ENCODE measurements at places on chromosomes 3 and 15.

- DNase-seq, result no peak
These were observed 42.2 kb upstream of the GNB5 start for GRCh38 chr15:52233405-52233804.

- DNase-seq, result no peak
These were observed 50.4 kb downstream of the SLC25A26 start for GRCh38 chr3:66271231-66271630.

DNA sequence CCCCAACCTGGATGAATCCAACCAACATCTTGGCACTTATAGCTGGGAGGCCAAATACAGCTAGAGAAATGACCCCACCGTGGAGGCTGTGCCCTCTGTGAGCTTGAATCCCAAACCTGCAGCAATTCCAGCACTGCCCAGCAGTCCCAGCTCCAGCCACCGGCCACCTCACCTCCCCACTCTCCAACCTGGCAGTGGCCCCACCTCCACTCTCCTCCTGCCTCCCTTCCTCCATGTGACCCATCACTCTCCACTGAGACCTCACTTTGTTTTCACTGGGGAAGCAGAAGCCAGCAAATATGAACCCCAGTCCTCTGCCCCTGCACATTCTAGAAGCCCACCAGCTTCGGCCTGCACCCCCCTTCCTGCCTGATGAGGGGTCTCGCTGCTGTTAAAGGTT lies 79.7 kb upstream of the LINGO1 start:
- no peak for DNase-seq

DNA sequence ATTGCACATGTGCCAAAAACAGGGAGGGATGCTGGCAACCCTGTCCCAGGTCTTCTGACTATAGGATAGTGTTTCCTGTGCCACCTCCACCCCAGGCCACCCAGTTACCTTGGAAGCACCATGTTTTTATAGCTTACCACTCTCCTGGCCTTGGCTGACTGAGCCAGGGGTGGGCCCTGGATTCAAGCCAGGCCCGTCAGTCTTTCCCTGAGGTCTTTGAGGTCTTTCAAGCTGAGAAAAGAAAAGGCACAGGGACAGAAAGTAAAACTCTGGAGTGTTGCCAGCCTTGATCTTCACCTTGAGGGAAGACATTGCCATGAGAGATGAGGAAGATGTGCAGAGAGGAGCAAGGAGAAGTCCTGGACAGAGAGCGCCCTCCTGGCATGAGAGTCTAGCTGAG lies 46.3 kb downstream of the SYNM start:
- no peak for DNase-seq

- DNase-seq, result no peak
These were observed 133.6 kb upstream of the ABHD17C start for GRCh38 chr15:80561500-80561899.

DNA sequence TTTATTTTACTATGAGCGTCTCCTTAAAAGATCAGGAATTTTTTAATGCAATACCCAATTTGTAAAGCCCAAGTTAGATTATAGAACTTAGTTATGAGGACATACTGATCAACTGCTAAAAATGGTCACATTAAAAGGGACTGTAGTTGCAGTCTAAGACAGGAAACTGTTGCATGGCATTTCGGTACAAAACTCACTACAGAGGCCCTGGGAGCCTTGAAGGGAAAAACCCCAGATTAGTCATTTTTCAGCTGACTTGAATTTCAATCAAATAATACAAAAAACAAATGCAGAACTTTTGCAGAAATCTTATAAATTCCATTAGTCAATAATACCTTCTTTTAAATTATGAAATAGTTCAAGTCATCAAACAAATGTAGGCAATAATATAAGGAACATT lies 6.9 kb upstream of the PTX3 start:
- no peak for DNase-seq

DNA sequence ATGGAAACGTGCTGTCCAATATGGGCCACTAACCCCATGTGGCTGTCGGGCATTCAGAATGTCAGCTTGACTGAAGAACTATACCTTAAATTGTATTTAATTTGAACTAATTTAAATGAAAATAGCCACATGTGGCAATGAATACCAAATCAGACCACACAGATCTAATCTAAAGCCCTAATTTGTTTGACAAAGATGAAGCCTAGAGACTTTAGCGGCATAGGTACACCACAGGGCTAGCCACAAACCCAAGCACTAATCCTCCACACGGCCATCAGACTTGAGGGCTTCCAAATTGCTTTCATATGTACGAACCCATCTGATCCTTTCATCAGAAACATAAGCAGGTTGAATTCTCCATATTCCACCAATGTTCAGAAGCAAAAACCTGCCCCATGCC lies 81.4 kb downstream of the SHQ1 start:
- no peak for DNase-seq

- no peak for DNase-seq
These were observed 45.3 kb downstream of the ILDR1 start for GRCh38 chr3:121976727-121977126.

GRCh38 chr15:40904552-40905201 lies 10.4 kb downstream of the VPS18 start:
- no peak for DNase-seq

- no peak for DNase-seq
These were observed 128.3 kb upstream of the SAMMSON start for GRCh38 chr3:69871251-69871650.

GRCh38 chr3:15520804-15521572 lies 518 bp downstream of the COLQ start:
- DNase-seq, result no peak

GRCh38 chr3:759106-759505 lies 333.7 kb upstream of the CNTN6 start:
- DNase-seq, result no peak

- no peak for DNase-seq
These were observed 310.7 kb downstream of the ARPP21 start for GRCh38 chr3:35950021-35950420.

DNA sequence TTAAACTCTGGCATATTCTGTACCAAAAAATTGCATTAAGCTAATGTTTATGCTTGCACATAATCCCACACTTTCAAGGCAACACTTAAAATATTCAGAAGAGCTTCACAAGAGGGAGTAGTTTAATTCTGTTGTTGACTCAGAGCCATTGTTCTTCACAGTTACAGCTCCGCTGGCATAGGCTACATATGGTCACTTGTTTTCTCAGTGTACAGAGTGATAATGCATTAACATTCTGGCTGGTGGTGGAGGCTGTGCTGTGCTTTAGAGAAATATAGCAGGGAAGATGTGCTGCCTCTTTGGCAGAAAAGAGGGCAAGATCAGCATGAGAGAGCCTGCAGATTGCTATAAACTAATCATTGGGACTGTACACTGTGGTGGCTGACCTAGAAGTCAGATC lies 13.3 kb downstream of the NLGN1 start:
- no peak for DNase-seq

DNA sequence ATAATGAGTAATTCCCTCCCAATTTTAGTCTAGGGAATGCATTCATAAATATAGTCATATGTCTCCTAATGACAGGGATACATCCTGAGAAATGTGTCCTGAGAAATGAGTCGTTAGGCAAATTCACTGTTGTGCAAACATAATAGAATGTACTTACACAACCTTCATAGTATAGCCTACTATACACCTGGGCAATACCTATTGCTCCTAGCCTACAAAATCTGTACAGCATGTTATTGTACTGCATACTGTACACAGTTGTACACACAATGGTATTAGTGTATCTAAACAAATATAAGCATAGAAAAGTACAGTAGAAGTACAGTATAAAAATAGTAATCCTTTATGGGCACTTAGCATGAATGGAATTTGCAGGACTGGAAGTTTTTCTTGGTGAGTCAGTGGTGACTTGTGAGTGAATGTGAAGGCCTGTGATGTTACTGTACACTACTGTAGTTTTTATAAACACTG lies 6.6 kb downstream of the DTWD1 start:
- DNase-seq, result no peak

DNA sequence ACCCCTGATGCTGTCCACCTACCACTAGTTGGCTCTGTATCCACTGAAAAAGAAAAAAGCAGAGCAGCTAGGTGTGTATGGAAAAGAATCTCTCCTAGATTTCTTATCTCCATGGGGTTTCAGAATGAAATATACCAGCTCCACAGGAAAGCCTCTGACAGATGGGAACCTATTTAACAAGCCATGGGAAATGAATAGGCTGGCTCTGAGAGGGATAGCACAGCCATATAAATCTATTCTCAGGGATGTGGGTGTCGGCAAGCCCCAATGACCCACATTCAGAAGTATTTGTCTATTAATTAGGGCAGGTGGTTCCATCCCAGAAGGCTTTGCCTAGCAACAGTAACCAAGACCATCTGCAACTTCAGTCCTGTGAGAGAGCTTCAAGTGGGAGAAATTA lies 694.1 kb downstream of the AGBL1 start:
- no peak for DNase-seq

DNA sequence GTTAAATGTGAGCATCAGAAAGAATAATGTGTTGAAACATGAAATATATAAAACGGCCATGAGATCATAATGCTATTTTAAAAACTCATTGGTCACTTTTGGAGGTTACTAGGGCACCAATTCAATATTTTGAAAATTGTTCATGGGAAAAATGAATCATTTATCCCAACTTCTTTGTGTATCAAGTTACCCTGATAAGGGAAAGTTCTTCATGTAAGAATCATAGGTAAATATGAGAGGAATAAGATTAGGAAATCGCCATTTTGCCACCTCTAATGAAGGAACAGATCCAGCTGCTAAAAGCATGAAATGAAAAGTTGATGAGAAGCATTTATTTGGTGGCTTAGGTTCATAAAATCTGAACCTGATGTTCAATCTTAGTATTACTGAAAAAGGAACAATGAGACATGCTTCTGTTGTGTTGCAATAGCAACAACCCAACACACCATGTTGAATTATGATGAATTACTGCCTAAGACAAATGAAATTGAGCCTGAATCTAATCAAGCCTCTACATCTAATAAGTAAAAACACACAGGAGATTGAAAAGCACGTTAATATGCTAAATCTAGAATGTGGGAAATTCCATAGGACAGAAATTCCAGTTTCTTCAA lies 32.5 kb downstream of the ABHD5 start:
- DNase-seq, result no peak

DNA sequence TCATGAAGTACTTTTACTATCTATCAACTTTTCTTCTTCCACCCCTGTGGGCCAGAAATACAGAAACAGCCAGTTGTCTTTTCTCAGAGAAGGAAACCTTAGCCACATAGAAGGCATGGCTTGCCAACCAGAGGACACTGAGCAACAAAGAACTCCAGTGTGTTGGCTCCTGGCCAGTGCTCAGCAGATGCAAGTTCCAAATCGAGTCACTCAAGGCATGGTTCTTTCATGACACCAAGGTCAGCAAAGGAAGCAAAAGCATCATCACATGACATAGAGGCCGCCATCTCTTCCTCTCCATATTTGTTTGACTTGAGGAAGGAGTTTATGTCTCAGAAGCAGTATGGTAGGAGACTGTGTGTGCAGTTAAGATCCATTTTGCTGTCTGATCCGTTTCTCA lies 92.2 kb downstream of the MYLK start:
- DNase-seq, result no peak

DNA sequence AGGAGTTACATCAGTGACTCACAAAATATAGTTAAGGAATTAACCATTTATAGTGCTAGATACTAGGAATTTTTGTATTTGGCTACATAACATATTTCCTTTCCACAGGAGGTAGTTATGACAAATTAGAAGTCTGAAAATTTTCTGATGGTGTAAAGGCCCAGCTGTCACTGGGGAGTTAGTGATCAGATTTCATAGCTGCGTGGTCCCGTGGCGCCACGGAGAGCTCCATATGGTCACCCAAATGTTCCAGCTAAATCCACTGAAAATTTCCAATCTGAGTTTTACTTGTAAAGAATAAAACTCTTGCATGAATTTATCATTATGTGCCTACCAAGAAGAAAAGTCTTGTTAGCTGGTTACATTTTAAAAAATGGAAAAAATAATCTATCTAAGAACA lies 368.9 kb upstream of the PLSCR5 start:
- DNase-seq, result no peak

DNA sequence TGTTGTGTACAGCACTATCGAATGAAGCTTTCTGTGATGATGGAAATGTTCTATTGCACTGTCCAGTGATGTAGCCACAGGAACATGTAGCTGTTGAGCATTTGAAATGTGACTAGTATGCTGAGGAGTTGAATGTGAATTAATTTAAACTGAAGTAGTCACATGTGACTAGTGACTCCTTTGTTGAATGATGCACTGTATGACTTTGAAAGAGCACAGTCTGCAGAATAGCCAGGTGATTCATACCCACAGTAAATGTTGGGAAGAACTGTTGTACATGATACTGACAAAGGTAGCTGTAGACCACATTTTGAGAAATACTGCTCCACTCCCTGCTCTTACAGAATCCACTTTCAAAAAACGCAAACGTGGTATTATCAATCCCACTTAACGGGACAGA lies 34.0 kb upstream of the ACTL6A start:
- DNase-seq, result no peak

DNA sequence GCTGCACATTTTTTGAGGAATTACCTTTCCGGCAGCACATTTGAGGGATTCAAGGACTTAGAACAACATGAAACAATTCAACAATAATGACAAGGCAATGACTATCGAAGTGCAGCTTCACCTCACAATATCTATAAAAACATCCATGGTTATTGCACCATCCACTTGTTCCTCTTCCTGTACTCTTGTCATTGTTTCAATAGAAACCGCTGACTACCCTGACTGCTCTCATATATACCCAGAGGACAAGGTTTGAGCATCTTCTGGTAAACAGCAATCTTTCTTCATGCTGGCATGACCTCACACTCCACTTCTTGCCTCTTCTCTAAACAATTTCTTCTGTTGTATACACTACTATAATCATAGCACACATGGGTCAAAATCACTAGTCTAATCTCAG lies 864.9 kb downstream of the FHIT start:
- no peak for DNase-seq

DNA sequence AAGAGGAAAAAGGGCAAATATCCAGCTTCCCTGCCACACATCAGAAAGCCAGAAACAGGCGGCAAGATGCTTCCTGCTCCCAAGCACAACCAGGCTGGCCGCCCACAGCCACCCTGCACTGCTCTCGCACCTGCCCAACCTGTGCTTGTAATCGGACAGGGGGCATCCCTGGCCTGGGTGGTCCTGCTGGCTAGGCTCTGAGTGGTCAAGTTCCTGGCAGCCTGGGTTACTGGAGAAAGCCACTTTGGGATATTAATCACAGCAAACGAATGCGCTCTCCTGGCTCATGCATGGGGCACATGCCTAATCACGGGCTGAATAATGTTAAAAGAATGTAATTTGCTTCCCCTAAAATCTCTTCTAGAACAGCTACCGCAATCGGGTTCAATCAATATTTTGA lies 442.4 kb downstream of the MCTP2 start:
- no peak for DNase-seq

DNA sequence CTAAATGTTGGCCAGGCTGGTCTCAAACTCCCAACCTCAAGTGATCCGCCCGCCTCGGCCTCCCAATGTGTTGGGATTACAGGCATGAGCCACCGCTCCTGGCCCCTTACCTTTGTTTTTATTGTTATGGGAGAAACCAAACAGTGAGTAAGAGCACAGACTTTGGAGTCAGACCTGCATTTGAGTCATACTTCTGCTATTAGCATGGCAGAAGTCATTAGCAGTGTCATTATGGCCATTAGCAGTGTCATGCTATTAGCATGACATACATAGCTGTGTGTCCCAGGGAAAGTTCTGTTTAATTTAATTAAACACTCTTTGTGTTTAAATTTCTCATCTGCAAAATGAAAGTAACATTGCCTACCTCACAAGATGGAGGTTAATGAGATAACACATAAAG lies 54.8 kb downstream of the SQOR start:
- DNase-seq, result no peak

- DNase-seq, result no peak
These were observed 180.6 kb downstream of the CHL1 start for GRCh38 chr3:377158-377561.

- DNase-seq, result no peak
These were observed 263.5 kb downstream of the NFKBIZ start for GRCh38 chr3:102112704-102113230.
